ENCODE measurements at places on chromosomes 3 and 15. TPM values are rescaled to one million over a fixed set of nuclear protein-coding genes. Genes with fewer than 3 reads are reported as not detected.

The SLC12A1 gene
- total RNA-seq: not detected

The OSTN gene
- total RNA-seq: not detected

The CHRM5 gene
- 0.44 TPM for total RNA-seq

The FEZF2 gene
- total RNA-seq: not detected

The GOLGA8O gene
- not detected for total RNA-seq

The COL7A1 gene
- total RNA-seq: 15.7 TPM

The CLCN2 gene
- 58.2 TPM for total RNA-seq

The ACTRT3 gene
- total RNA-seq: 2.7 TPM

Data from tibial nerve (tissue), 4 donors.